ENCODE measurements at places on chromosomes 1 and 21. TPM values are rescaled to one million over a fixed set of nuclear protein-coding genes. Genes with fewer than 3 reads are reported as not detected.
A peak's percentile ranks its signal among the peaks of the same experiment; 100 is the strongest.

Gene EPHX1
- total RNA-seq = 288 TPM

- no peak overlapping the region for H3K27ac ChIP-seq
- no peak overlapping the region for H3K4me3 ChIP-seq
Observed at GRCh38 chr1:150968491-150968890, 6.1 kb downstream of the CERS2 start.

- DNase-seq = peak; percentile 82
- peaks cover 59% of the 10 kb centered on the region for H3K4me1 ChIP-seq
- H3K27ac ChIP-seq = peak overlapping the region; percentile 85
- peaks cover 22% of the 10 kb centered on the region for H3K36me3 ChIP-seq
Observed at GRCh38 chr1:54794451-54795355, 6.4 kb downstream of the TTC22 start.

DNA sequence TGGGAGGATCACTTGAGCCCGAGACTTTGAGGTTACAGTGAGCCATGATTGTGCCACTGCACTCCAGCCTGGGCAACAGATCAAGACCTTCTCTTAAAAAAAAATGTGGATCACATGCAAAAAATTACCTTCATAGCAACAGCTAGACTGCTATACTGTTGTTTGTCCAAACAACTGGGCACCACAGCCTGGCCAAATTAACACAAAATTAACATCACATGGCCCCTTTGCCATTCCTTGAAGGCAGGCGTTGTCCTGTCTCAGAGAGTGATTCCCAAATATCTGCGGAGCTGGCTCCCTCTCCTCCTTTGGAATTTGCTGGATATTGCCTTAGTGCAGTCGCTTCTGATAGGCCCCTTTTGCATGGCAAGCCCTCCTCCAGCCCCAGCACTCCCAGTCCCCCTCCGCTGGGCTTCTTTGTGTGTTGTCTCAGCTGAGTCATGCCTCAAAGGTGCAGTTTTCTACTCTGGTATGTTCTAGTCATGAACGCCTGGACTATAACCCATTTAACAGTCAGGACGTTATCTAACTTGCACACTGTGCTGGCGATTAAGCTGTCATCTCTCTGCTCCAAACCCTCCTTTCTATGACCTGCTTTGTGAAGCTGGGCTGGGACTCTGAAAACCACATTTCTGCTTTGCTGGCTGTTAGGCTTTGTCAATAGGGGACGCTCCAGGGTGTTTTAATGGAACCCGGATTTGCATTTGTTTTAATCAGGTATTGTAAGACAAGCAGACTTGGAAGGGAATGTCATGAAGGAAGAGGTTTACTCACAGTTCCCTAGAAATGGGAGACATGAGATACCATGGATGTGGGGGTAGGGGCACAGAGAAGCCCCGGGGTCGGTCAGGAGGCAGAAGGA, 20.1 kb upstream of the HPCAL4 start:
- H3K4me1 ChIP-seq = no peaks in the 10 kb centered on the region
- no peak for DNase-seq

Data from PC-9 (cell line).